CMK (cell line): ENCODE measurements at places on chromosomes 5 and 9.

DNA sequence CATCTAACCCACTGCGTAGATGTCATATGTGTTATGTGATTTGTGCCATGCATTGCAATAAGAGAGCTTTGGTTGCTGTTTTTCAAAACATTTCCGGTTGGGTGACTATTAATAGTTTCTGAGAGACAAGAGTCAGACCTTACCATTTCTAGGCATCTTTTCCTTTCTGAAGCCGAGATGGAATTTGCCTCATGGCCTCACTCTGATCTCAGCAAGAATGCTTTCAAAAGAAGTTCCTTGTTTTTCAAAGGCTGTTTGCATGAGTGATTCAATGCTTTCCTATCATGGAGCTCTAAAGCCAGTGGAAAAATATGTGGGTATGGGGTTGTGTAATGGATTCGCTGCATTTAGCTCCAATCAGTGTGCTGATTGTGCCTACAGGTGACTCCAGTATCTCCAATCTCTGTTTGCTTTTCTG is 203.1 kb upstream of the PPP1R2B start:
- DNase-seq = no peak

DNA sequence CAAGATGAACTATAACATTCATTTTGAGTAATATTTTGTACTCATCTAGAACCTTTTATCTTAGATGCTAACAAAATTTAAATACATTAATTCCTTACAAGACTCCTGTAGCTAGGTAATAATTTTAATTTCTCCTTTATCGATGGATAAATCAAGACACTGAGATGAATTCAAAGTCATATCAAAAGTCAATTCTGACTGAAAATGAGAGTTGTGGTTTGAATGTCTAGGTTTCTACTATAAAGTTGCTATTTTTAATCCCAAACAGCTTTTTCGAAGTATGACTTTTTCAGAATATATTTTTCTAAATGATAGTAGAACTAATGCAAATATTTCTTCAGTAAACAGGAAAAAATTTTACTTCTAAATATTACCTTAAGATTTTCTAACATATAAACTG is 491.7 kb upstream of the FAM174A start:
- DNase-seq = no peak

- no peak for DNase-seq
Observed at GRCh38 chr5:79642210-79642609, 30.0 kb downstream of the TENT2 start.

DNA sequence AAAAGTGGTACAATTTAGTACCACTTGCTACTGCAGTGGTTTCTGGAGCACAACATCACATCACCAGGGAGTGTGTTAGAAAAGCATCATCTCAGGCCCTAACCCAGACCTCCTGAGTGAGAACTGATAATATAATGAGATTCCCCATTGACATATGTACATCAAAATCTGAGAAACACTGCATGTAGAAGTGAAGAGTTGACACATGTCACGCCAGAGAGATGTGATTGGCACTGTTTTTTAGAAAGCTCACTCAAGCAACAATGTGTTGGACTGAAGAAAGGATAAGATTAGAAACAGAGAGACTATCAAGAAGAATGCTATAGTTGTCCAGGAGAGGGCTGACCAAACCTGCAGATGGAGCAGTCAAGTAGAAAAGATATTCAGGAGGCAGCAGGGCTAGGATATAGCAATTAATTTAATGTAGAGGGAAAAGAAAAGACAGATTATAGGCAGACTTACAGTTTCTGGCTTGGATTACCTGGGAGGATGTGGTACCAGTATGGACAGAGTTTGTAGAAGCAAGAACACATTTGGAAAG is 324.4 kb upstream of the ADAMTSL1 start:
- no peak for DNase-seq

DNA sequence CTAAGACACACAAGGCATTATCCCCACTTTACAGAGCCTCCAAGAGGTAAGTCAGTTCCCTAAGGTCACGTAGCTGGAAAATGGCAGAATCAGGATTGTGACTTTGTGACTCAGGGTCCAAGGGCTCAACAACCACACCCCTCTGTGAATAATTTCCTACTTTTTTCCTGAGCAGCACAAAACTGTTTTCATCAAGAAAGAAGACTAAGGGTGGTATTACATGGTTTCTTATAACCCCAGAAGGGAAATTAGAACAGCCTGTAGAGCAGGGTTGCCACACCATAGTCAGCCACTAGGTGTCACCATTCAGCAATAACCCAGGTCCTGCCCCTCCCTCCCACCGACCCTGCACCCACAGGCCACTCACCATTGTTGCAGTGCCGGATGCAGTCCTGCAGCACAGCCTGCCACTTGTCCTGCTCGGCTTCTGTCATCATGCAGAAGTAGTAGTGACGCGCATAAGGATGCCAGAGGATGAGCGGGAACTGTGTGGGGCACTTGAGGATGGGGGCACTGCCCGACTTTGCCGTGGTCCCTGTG is 72.1 kb downstream of the LRSAM1 start:
- DNase-seq = no peak
